ENCODE measurements at places on chromosomes 3 and 15.
A peak's percentile ranks its signal among the peaks of the same experiment; 100 is the strongest.

- peak; percentile 64 for DNase-seq
Measured at GRCh38 chr3:114223143-114223542, 14.2 kb downstream of the ZNF80 start.

DNA sequence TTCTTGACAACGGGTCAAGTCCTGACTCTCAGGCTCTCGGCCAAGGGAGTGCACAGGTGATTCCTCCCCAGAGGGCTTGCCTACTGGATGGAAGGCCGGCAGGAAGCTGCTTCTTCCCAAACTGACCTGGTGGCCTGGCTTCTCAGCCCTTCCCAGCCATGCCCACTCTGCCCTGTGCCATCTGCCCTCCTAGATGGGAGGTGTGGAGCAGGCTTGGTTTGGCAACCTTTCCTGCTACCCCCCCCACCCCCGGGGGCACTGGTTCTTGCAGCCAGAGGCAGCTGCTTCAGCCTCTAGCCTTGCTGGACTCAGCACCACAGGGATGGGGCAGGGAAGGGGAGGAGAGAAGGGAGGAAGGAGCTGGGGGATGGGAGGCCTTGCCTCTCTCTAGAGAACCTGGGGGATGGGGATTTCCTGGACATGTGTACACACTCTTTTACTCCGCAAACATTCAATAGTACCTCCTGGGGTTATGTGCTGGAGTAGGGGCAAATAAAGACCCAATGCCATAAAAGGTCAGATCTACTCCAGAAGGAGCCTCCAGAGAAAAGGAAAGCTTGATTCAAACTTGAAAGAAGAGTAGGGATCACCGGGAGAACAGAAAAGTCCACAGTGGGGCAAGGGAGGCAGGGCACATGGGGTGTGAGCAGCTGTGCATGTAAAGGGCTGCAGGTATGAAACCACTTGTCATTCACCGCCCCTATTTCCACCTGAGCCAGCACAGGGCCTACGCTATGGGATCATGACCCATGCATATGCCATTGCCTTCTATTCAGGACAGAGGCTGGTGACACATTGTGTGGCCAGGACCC lies 4.2 kb upstream of the DAPK2 start:
- no peak for DNase-seq

- peak; percentile 37 for DNase-seq
Measured at GRCh38 chr3:50550079-50550736, 17.3 kb downstream of the C3orf18 start.

DNA sequence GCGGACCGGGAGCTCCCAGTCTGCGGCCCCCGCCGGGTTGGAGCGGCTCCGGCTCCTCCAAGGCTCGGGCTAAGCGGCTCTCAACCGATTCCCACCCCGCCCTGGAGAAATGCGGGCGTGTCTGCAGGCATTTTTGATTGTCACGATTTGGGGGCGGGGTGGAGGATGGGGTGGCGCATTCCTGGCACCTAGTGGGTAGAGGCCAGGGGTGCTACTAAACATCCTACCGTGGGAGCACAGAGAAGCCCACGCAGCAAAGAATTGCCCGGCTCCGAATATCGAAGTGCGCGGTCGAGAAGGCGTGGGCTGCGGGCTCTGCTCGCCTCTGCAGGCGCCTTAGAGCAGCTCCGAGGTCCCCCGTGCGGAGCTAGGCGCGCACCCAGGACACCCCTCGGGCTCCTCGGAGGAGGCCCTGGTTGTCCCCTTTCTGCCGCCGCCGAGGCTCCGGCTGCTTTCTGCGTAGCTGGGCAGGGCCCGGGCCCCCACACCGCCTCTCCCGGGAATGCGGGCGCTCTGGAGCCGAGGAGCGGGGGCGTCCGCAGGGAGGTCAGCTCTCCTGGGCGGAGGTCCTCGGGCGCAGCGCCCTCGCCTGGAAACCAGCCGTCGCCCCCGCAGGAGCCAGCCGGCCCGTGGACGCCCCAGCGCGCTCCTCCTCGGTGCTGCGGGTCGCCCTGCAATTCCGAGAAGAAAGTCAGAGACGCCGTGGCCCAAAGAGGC lies 16.5 kb upstream of the LAMP3 start:
- DNase-seq: peak; percentile 13

GRCh38 chr3:33664195-33664594 lies 53.9 kb downstream of the CLASP2 start:
- no peak for DNase-seq

GRCh38 chr3:115808816-115809215 lies 185.5 kb downstream of the GAP43 start:
- DNase-seq: no peak

- DNase-seq: no peak
Measured at GRCh38 chr15:100553468-100553867, 24.7 kb upstream of the CERS3 start.

GRCh38 chr15:43144512-43144911 lies 11.1 kb downstream of the TMEM62 start:
- DNase-seq: no peak

DNA sequence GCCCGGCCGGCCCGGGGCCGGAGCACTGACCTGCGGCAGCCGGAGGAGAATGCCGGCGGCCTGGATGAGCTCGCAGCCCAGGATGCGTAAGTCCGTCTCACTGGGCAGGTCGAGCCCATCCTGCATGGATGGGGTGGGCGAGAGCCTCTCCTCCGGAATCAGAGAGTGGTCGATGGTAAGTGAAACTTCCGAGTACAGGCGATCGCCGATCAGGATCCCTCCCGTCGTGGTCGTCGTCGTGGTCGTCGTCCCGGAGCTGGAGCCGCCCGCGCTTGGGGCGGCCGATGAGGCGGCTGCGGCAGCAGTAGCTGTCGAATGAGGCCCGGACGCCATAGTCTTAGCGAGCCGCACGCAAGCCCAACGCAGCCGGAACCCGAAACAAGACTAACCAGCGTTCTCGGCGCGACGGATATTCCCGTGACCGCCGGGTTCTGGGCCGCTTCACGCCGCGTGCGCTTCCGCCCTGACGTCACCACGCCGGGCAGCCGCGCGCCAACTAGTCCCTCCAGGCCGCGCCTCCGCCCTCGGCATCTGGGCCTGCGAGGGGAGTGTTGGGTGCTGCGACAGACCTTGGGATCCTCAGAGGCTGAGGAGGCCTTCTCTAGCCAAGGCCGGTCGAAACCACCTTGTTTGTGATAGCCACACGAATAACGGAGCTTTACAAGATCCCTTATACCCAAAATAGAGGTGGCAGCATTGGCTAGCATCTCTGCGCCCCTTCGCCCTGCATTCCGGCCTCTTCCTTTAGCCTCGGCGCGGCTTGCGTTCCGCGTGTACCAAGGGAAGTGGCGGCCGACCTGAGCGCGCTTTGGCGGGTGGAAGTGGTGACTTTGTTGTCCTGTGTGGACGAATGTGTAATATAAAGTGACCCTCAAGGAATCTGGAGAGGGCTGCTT lies at the start of gene CCNL1:
Gene CCNL1 (minus strand): TSS at position 386 of the 896 bp plus-strand sequence. CDS start 53 bp downstream, at position 333.
- DNase-seq: peak; percentile 96

GRCh38 chr3:140896997-140897396 lies 44.6 kb upstream of the SLC25A36 start:
- DNase-seq: no peak

DNA sequence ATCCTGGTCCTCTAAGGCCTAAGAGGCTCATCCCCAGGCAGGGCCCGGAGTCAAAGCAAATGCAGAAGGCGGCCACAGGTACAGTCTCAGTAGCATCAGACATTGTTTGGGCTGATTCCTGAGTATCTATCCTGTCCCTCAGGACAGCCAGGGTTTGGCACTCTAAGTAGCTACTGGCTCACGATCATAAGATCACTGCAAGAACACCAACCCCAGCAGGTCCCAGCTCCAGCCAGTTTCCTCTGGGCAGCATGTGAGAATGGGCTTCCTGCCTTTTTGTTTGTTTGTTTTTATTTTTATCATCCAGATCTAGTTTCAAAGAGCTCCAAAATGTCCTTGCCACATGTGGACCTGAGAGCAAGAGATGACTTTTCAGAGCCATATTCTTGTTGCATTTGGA lies 32.7 kb downstream of the LRRFIP2 start:
- DNase-seq: no peak

DNA sequence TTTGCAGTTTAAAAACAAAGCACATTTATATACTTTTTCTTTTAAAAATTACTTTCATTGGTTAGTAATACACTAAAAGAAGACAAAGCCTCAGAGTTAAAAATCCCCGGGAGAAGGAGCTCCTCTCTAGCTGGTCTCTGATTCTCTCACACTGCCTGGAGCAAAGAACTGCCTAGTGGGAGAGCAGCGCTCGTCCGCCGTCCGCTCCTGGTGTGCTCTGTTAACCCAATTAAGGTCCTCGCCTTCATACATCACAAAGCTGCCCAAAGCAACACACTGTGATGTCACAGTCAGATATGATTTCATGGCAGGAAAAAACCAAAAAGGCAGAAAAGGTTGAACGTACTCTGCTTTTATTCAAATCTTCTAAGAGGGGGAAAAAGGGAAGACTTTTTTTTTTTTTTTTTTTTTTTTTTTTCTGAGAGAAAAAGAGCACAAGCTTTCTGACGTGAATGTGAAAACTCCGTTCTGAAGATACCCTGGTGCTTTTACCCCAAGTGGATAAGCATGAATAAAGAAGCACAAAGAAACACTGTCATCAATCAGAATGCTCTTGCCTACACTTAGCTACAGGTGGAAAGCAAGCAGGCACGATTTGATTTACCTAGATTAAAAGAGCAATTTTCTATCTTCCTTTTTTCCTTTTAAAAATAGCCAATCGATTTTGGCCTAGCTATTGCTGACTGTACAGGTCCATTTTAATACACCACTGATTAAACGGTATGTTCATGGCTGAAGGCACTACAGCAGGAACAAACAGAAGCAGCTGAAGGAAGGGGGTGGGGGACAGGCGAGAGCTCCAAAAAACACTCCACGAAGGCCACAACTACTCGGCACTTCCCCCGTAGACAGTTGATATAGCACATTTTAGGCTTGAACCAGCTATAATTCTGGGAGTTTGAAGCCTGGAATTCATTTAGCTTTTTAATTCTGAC lies 115.2 kb downstream of the TIGIT start:
- DNase-seq: no peak

DNA sequence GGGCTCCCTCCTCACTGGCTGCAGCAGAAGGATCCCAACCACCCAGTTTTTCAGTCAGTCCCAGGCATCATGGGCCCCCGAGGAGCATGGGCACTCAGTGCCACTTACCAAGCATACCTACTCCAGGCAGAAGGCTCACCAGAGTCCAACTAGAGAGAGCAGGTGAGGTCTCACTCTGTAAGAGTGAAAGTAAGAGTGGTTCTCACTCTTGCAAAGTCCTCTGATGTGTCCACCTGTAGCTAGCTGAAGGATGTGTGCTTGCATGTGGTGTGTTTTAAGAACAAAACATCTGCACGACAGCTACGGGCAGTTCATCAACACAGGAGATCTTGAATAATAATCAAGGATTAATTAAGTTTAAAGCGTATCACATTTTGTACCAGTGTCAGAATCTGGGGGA lies 49.7 kb downstream of the CCK start:
- no peak for DNase-seq

GRCh38 chr3:44198284-44199269 lies 43.1 kb upstream of the TOPAZ1 start:
- peak; percentile 42 for DNase-seq

DNA sequence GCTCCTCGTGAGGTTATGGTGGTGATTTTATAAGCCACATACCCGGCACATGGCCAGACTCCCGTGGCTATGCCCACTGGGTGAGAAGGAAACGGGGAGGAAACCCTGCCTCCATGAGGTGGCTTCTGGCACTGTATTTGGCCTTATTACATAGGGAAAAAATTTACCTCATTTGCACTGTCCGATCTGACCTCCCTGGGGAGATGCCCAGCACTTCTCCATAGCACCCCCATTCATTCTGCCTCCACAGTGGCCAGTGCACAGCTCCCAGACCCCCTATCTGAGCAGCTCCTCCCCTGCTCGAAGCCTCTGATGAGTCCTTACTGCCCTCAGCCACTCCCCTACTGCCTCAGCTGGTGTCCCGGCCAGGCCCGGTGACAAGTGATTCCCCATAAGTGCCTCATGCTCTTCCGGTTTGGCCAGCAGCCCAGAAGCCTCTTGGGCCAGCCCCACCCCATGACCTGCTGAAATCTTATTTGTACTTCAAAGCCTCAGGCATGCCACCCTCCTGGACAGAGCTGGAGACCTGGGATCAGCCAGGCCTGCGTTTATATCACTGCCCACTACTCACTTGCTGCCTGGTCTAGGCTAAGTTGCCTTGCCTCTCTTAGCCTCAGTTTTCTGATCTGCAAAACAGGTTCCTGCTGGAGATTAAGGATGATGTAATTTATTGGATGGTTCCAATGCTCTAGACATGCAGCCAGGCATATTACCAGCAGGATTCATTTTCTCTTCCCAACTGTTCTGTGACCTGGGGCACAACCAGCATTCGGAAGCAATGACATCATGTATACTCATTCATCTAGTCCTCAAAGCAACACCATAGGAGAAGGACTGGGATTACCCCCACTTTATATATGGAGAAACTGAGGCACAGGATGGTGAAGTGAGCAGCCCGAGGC lies 30.6 kb upstream of the SLC6A6 start:
- no peak for DNase-seq

DNA sequence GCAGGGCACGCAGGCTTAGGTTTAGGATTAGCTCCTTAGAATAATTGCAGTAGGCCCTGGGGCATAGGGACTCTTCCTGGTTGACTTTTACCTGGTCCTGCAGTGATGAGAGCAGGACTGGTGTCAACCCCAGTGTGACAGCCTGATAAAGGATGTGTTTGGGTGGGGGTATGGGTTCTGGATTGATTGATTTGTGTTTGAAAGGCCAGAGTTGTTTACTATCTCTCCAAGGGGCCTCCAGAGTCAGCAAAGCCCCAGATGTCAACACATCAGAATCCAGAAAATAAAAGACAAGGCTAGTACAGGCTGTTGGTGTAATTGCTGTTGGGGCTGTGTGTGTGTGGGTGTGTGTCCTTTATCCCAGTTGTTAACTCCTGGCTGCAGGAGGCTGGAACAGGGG lies 122.3 kb downstream of the CHRNA7 start:
- no peak for DNase-seq

- no peak for DNase-seq
Measured at GRCh38 chr15:28097656-28098359, 1.3 kb downstream of the OCA2 start.

GRCh38 chr3:28018925-28019718 lies 222.3 kb upstream of the CMC1 start:
- DNase-seq: no peak

- DNase-seq: no peak
Measured at GRCh38 chr15:63942486-63943365, 103.6 kb downstream of the DAPK2 start.

DNA sequence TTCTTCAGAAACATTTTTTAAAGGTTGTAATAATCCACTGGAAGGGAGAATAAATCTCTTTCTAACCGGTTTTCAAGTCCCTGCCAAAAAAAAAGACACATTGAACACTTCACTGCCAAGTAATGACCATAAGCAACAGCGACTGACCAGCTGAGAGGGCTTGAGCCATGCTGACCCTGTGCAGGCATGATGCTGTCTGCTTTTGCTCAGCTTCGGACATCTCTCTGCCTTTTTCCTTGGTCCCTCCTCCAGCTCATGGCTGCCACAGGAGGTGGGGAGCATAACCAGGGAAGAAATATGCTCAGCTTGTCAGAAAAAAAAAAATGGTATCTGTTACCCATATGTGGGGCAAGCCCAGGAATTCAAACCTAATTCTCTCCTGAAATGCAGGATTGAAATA lies 1.5 kb downstream of the IGSF10 start:
- no peak for DNase-seq

Measured in central memory CD4-positive, alpha-beta T cell (primary cell).